ENCODE measurements at places on chromosomes 4 and X.

DNA sequence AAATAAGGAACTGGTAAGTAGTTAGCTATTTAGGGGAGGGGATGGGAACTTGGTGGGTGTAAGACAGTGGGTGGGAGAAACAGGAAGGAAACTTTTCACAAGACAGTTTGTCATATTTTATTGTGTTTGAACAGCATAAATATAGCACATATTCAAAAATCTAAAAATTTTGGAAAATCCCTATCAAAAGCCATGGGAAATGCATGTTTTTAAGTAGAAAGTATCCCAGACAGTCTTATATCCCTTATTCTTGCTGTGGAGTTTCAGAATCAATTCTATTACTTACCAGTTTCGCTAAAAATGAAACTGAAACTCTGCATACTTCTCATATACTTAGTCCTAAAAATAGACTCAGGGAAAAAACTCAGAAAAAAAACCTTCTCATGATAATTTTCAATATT lies 22.3 kb upstream of the RASGEF1B start:
- no peak for DNase-seq

DNA sequence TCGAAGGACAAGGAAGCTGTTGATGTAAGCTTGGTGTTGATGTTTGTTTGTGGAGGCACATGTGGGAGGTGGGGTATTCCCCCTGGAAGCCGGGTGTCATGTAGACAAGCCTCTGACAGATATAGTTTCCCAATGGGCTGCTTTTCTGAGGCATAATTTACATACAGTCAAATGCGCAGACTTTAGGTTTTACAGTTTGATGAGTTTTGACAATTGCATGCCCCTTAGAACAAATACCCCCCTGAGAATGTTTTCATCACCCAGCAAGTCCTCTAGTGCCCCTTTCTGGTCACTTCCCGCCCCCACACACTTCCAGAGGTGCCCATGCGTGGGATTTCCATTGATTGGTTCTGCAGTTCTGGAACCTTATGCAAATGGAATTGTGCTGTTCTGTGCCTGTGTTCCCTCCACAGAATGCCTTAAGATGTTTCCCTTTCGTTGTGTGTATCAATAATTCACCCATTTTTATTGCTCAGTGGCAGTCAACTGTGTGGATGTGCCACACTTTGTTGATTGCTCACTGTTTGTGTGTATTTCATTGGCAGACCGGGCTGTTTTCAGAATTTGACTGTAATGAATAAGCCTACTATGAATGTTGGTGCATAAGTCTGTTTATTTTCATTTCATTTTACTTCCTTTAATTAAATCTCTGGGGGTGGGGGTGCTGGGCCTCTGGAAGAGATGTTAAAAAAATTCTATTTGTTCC lies 8.5 kb downstream of the EVC start:
- no peak for DNase-seq

DNA sequence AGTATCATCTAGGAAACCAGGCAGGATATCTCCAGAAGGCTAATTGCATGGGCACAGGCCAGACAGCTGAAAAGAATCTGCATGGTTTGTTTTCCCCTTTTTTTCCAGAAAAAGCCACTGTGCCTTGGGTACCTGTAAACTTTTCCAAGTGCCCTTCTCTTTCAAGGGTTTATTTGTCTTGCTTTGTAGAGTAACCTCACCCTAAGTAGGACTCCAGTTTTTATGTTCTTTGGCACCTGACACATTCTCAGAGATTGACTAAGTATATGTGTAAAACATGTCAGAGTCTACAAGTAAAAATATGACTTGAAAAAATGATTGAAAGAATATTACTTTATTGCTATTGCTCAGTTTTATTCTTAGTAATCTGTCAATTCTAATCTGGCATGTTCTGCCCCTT lies 70.7 kb upstream of the TEX13C start:
- no peak for DNase-seq

GRCh38 chr4:970046-970745 lies 3.2 kb downstream of the DGKQ start:
- no peak for DNase-seq

GRCh38 chrX:80184854-80185253 lies 170.3 kb downstream of the TBX22 start:
- no peak for DNase-seq

- DNase-seq = no peak
Observed at GRCh38 chrX:101682723-101683122, 23.1 kb upstream of the ARMCX2 start.

DNA sequence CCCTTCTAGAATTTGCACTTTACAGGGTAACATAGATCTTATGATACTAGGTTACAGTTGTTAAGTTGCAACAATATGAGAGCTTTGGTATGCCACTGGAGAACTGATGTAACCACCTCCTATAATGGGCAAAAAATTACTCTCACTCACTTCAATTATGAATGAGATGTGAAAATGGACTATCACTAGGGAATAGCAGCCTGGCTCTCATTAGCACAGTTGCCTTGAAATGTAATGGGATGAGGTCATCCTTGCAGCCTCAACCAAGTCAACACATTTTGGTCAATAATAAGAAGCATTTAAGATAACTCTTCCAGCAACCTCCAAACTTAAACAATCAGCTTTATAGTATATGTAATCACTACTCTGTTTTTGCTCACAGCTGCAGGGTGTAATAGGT lies 69.4 kb downstream of the TBC1D9 start:
- no peak for DNase-seq

- no peak for DNase-seq
Observed at GRCh38 chr4:636628-637159, 11.3 kb downstream of the PDE6B start.

DNA sequence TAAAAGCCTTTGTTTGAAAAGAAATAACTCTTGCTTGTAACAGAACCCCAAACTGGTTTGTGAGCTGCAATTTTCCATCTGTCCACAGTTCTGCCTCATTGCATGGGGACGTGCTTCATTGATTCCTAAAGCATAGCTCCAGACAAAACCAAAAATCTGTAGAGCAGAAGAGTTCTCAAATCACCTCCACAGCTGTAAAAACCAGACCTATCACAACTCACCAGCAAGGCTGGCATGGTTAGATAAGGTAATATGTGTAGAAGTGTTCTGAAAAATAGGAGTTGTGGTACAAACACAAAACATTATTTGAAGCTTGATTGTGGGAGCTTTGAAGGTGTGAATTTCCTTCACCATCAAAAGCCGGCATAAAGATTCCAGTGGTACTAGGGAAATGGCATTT lies 12.5 kb upstream of the RAB28 start:
- no peak for DNase-seq

DNA sequence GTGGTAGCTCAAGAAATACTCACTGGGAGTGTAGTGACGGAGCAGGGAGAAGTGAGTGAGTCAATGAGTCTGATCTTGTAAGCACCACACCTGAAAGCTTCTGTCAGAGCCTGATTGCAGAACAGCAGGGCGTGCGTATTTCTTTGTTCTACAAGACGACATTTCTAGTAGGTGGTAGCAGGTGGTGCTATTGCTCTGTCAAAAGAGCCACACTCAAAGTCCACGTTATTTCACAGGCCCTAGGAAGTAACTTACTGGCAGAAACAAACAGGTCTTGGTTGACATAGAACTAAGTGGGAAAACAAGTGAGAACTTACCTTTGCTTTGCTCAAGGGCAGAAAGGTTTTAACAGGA lies 46.4 kb upstream of the SPRY1 start:
- peak; percentile 34 for DNase-seq

GRCh38 chrX:17433965-17434364 lies 59.0 kb downstream of the NHS start:
- DNase-seq = no peak

GRCh38 chr4:182879913-182880312 lies 37.3 kb downstream of the DCTD start:
- DNase-seq = no peak

DNA sequence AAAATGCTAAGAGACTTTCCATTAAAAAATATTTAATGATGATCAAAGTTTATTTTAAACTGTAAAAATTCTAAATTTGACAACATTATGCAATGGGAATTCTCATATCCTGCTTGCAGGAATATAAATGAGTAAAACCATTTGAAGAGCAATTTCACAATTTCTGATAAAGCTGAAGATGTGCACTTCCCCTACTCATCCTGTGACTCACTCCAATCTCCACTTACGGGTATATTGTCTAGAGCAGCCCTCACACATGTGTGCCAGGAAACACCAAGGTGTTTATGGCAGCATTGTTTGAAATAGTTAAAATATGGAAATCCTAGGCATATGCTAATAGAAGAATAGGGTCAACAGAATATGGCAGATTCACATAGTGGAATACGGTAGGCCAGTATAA lies 158.4 kb downstream of the PDHA2 start:
- DNase-seq = no peak

- no peak for DNase-seq
Observed at GRCh38 chr4:165331823-165332222, 4.4 kb downstream of the MSMO1 start.

DNA sequence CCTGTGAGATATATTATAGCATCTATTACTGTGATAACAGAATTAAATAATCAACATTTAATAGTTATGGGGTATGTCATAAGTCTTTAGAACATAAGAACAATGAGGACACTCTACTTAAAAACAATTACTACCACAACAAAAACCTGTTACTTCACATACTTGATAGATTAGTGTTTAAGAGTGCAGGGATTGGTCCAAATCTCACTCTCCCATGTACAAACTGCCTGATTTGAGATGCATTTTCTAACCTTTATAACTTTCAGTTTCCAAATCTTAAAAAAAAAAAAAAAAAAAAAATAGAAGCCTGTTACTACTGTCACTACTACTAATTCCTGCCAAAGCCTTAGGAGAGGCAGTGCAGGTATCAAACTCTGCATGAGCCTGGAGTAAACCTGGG lies 5.6 kb downstream of the PCDH18 start:
- DNase-seq = no peak

- DNase-seq = no peak
Observed at GRCh38 chr4:185127021-185127925, 15.8 kb upstream of the SLC25A4 start.

DNA sequence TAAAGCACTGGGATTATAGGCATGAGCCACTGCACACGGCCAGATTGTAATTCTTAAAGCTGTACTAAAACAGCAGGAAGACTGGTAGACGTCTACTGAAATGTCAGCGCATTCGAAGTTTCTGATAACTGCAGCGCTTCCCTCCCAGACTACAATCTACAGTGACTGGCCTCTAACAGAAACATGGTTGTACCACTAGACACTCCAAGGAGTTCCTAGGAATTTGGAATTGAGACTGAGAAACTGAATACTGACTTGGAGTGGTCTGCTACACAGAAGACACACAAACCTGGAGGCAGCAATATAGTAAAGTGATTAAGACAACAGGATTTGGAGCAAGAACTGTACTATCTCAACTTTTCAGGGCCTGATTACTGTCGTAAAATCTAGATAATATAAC lies 937 bp downstream of the HELQ start:
- no peak for DNase-seq

DNA sequence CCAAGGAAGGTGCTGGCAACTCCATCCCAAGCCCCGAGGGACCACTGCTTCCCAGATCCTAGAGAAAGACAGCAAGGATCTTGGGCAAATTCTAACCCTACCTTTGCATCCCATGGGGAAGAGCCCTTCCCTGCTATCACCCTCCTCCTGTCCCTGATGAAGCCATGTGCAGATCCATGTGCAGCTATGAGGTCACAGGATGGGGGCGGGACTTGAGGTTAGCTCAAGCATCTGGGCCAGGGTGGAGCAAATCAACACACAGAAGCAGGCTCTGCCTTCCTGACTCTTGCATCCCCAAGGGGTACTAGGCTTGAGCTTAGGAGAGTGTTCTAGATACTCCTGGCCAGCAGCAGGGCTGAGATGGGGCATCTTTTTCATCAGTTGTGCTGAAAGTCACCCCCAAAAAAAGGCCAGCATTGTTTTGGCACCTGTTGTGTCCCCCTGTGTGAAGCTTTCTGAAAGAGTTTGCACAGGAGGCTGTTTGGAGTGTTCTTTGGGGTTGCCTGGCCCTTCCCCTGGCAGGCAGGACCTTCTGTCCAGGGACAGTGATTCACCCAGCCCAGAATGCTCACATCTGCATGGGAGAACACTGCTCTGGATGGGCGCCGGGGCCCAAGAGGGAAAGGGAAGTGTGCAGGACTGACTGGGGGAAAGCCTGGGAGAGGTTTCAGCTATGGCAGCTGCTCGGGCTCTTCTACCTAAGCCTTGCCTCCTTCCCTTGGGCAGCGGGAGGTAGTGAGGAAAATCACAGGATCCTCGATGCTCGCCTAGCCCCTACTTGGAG lies 50.8 kb downstream of the PRPS1 start:
- DNase-seq = peak; percentile 38

DNA sequence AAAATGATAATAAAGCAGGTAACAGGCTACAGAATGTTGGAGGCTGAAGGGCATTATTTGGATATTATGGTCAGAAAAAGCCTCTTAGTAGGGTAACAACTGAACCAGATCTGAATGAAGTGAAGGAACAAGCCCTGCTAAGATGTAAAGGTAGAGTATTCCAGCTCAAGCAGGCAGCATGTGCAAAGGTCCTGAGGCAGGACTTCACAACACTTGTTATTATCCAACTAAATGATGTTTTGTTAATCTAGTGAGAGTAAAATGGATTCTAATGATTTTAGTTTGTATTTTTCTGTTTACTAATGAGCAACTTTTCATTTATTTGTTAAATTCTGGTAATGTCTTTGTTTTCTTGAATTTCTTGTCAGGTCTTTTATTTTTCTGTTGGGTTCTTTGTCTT lies 35.7 kb downstream of the RAB33B start:
- DNase-seq = no peak

DNA sequence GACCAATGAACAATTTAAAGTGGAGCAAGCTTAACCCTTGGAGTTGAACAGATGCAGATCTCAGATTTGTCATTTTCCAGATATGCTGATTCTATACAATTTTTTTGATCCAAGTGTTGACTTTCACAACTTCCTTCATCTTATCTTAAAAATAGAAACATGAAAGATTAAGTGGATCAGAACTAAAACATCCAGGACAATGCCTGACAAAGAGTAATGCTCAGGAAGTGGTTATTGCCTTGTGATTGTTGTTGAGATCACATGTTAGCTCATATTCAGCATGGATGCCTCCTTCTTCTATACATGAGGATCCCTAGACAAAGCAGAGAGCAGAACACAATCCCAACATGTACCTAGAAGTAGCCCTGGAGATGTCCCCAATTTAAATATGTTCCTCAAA lies 160.9 kb downstream of the PPARGC1A start:
- no peak for DNase-seq

GRCh38 chr4:152847376-152847775 lies 67.6 kb downstream of the ARFIP1 start:
- no peak for DNase-seq

- DNase-seq = no peak
Observed at GRCh38 chr4:33270403-33270802, 2550.2 kb downstream of the PCDH7 start.

- no peak for DNase-seq
Observed at GRCh38 chrX:9539605-9540387, 74.9 kb downstream of the TBL1X start.

DNA sequence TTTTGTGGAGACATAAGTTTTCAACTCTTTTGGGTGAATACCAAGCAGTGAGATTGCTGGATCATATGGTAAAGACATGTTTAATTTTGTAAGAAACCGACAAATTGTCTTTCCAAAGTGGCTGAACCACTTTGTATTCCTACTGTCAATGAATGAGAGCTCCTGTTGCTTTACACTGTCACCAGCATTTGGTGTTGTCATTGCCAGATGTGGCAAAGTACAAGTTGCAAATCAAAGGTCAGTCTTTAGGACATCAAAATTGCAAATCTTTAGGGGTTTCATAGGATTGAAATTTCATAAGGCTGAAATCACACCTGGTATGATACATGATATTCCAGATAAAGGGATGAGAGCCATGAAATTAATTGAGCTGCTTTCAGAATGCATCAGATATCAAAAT lies 67.7 kb upstream of the ELOVL6 start:
- DNase-seq = no peak

GRCh38 chrX:46715530-46715929 lies 43.4 kb downstream of the SLC9A7 start:
- no peak for DNase-seq

Measured in SK-MEL-5 (cell line).